ENCODE measurements at places on chromosomes 6 and 20.

DNA sequence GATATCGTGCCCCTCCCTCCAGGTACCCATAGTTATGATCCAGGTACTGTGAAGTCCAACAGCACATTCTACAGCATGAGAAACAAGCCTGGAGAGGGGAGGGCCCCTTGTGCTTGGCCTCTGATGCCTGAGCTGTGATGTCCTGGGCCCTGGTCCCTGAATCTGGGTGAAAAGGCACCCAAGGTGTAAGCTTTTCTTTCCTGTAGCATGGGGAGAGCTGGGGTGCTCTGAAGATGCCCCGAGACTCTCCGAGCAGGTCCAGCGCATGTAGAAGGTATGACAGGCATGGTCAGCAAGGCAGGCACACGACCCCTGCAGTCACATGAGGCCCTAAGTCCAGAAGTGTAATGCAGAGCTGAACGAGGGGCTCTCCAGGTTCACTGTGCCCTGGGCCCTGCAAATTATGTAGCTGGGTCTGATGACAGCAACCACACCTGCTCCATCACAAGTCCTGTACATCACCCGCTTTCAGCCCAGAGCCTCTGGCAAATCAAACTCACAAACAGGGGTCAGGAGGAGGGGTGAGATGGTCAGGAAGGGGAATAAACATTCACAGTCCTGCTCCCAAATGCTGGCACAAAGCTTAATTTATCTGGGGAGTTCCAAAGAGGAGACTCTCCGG, 1.8 kb upstream of the CTSZ start:
- DNase-seq = no peak

DNA sequence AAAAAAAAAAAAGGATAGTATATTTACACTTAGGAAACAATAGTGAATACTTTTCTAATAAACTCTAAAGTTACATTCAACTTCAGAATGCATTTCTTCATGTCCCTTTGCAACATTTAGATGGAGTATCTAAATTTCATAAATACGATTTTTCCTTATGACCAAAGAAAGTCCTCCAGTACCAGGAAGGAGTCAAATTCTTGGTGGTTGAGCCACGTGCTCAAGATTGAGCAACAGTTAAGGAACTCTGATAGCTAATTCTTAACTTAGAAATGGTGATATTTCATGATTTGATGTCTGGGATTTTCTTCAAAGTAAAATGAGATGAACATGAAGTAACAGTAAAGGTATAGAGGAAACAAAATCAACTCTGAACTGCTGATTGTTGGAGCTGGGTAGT, 92.7 kb downstream of the SASH1 start:
- no peak for DNase-seq

DNA sequence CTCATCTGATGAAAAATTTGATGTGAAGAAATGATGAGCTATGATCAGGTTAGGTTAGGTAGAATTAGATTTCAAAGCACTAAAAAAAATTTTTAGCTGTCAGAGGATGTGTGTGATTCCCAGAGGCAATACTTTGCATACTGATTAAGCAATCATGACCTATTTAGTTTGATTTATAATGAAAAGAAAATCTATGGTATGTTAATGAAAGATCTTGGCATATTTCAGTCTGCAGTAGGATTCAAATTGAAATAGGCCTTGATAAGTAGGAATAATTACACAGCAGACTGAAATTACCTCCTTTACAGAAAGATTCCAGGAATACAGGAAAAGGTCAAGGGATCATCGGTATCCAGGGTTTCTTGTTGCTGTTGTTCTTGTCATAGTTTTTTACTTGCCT, 69.3 kb downstream of the HDDC2 start:
- no peak for DNase-seq

- DNase-seq = no peak
Measured at GRCh38 chr20:25046736-25047666, 10.9 kb downstream of the ACSS1 start.

GRCh38 chr6:82704045-82704444, 340.4 kb downstream of the TPBG start:
- DNase-seq = no peak

DNA sequence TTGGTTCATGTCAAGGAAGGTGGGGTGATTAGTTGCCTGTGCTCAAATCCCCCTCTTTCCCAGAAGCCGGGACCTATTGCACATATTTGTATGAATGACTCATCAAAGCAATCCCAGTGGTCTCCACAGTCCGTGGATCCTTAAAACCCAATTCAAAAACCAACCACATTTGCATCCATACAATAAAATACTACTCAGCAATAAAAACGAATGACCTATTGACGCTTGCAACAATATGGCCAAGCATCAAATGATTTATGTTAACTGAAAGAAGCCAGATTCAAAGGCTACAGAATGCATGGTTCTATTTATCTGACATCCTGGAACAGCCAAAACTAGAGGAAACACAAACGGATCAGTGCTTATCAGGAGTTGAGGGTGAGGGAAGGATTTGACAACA, 275.4 kb downstream of the PTPRT start:
- DNase-seq = no peak

GRCh38 chr6:56938649-56939191, 16.2 kb upstream of the BEND6 start:
- DNase-seq = no peak

Data from GM19239 (cell line).